ENCODE measurements at places on chromosomes 11 and 22.
A peak's percentile ranks its signal among the peaks of the same experiment; 100 is the strongest.

DNA sequence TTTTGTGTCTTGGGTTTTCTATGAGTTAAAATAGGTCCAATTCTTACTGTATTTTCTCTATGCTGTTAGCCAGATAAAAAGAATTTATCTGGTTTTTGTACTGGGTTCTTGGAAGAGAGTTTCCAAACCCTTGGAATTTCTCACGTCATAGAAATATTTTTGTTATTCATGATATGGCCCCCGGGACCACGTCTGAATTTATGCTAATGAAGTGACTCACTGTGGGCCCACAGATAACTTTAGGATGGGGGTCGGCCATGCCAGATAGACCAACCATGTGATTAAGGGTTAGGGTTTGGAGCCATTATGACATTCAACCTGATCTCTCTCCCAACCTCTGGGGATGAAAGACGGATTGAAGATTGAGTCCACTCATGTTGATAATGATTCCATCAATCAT lies 35.6 kb upstream of the DDI1 start:
- no peaks in the 10 kb centered on the region for H3K27me3 ChIP-seq
- H3K36me3 ChIP-seq: no peaks in the 10 kb centered on the region
- no peak for DNase-seq
- H3K27ac ChIP-seq: no peak overlapping the region

DNA sequence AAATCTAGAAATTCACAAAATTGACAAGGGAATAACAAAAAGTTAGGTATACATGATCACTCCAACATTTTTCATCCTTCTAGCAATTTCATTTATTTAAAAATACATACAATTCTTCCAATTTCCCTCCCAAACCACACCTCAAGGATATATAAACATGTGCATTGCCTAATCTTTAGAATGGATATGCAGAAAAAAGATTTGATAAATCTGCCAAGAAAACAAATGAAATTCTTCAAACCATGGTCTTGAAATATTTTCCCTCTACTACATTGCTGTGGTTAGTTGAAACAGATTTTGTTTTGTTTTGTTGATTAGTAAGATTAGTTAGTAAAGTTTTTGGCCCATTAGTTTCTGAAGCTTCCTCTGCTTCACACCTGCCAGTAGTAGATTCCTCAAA lies 703.3 kb upstream of the CCDC179 start:
- no peak overlapping the region for H3K27ac ChIP-seq
- H3K27me3 ChIP-seq: no peaks in the 10 kb centered on the region
- DNase-seq: no peak
- no peaks in the 10 kb centered on the region for H3K4me1 ChIP-seq
- no peaks in the 10 kb centered on the region for H3K36me3 ChIP-seq

GRCh38 chr11:76629853-76630599 lies 40.5 kb downstream of the LRRC32 start:
- no peak overlapping the region for H3K27ac ChIP-seq
- H3K4me1 ChIP-seq: peaks cover 13% of the 10 kb centered on the region
- no peak for DNase-seq
- no peak overlapping the region for H3K4me3 ChIP-seq
- H3K36me3 ChIP-seq: no peaks in the 10 kb centered on the region

DNA sequence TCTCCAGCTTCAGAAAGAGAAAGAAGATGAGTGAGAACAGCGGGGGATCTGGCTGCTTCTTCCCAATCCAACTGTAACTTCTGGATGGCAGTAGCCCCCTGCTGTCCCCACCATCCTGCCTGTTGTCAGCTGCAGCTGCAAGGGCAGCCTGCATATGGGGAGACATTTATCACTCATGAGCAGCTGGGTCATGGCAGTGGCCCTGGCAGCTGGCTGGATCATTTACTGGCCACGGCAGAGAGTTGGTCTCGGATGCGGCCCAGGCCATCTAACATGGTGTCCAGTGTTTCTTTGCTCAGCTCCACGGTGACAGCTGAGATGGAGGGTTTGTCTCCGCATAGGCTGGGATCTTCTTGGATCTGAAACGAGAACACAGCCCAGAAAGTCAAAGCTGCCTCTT lies 14.8 kb downstream of the COMMD9 start:
- peaks cover 41% of the 10 kb centered on the region for H3K36me3 ChIP-seq
- H3K27me3 ChIP-seq: no peaks in the 10 kb centered on the region
- H3K27ac ChIP-seq: no peak overlapping the region
- no peak overlapping the region for H3K4me3 ChIP-seq
- no peak for DNase-seq

GRCh38 chr11:119352857-119353260 lies 6.4 kb upstream of the MFRP start:
- no peak overlapping the region for H3K4me3 ChIP-seq
- no peak for DNase-seq
- no peak overlapping the region for H3K27ac ChIP-seq
- H3K27me3 ChIP-seq: peaks cover 68% of the 10 kb centered on the region

GRCh38 chr11:44199298-44199697 lies 103.8 kb downstream of the EXT2 start:
- peaks cover 58% of the 10 kb centered on the region for H3K27me3 ChIP-seq
- H3K4me3 ChIP-seq: no peak overlapping the region
- H3K36me3 ChIP-seq: peaks cover 51% of the 10 kb centered on the region
- peak overlapping the region; percentile 3 for H3K27ac ChIP-seq
- no peak for DNase-seq
- H3K4me1 ChIP-seq: peaks cover 47% of the 10 kb centered on the region

DNA sequence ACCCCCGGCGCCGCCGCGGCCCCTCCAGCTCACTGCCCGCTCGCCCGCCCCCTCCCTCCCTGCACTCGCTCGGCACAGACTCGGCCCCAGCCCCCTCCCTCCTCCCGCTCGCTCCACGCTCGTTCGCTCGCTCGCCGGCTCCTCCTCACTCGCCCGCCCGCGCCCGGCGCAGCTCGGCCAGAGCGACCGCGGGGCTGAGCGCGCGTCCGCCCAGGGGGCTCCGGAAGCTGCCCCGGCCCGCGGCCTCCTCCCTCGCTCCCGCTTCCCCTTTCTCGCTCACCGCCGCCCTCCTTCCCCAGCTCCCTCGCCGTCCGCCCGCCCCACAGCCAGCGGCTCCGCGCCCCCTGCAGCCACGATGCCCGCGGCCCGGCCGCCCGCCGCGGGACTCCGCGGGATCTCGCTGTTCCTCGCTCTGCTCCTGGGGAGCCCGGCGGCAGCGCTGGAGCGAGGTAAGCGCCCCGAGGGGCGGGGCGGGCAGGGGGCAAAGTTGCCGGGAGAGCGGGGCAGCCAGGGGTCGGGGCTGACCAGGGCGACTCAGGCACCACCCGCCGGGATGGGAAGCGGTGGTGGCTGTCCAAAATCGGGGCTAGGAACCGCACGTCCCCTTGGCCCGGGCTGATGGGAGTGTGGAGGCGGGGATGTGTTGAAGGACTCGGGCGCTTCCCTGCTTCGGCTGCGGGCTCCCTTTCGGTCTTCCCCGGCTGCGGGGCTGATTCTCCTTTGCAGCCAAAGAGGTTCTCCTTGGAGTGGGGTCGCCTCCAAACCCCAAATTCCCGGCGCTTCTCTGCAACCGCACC lies at the start of gene SEZ6L:
Gene SEZ6L (plus strand): TSS at position 148 of the 797 bp plus-strand sequence. CDS start 208 bp downstream, at position 356.
- peak within 1 kb of the TSS; percentile 77 for H3K4me3 ChIP-seq
- peak; percentile 77 for DNase-seq

DNA sequence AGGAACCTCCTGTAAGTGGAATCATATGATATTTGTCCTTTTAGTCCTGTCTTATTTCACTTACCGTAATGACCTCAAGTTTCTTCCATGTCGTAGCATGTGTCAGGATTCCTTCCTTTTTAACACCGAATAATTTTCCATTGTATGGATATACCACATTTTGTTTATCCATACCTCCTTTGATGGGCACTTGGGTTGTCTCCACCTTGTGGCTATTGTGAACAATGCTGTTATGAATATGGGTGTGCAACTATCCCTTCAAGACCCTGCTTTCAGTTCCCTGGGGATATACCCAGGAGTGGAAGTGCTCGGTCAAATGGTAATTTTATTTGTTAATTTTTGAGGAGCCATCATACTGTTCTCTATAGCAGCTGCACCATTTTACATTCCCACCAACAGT lies 244.9 kb upstream of the BLID start:
- H3K36me3 ChIP-seq: peaks cover 4% of the 10 kb centered on the region
- peak overlapping the region; percentile 15 for H3K27ac ChIP-seq
- H3K4me3 ChIP-seq: no peak overlapping the region
- H3K4me1 ChIP-seq: peaks cover 36% of the 10 kb centered on the region

DNA sequence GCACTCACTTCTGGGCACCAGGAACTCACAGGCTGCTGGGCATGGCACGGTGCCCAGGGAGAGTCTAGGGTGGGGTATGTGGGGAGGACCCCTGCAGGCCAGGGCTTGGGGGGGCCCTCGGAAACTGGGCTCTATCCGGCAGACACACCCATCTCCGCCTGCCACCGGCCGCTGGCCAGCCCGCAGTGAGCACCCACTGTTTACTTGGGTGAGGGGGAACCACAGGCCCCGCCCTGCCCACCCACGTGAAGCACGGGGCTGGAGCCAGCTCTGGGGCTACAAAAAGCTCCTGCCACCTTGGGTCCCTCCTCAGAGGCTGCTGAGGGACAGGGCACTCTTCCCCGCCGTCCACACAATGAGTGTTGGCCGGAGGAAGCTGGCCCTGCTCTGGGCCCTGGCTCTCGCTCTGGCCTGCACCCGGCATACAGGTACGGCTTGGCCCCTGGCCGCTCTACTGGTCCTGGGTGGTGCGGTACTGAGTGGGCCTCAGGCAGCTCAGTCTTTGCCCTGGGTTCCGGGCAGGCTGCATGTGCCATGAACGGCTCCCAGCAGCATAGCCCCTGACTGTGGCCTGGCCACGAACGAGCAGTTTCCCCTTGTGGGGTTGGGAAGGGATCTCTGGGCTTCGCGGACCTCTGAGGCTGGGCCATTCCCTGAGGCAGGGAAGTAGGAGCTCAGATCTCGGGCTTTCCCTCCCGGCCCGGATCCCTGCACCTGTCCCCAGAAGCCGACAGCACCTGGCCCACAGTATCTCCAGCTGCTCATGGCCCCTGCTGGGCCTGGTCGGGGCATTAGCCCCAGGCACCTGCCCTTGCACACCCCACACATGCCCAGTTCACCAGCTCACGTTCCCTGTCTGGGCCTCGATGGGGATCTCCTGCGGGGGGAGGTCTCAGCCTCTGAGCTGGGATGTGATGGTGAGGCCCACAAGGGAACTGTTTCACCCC lies at the start of gene MUC5AC:
Gene MUC5AC (plus strand): TSS at position 309 of the 947 bp plus-strand sequence. CDS start 47 bp downstream, at position 356.
- H3K4me1 ChIP-seq: peaks cover 1% of the 10 kb centered on the region
- no peak within 1 kb of the TSS for H3K4me3 ChIP-seq
- peaks cover 3% of the 10 kb centered on the region for H3K27me3 ChIP-seq

DNA sequence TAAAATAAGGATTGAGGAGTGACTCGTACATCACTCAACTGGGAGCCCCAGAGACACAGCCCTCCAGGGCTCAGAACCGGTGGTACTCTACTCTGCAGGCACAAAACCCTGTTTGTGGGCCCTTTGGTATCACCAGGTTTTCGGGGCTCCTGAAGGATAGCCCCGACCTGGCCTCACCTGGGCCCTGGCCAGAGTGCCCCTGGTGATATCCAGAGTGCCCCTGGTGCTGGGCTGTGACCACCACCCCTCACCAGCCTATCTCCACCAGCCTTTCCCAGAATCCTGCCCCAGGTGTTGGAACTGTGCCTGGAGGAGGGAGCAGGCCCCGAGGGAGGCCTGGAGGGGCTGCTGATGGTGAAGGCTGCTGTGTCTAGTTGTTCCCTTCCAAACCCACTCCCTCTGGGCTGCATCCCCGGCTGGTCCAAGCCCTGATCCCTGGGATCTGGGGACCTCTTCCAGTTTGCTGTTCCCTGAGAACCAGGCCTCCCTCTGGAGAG lies 2.2 kb upstream of the GGT5 start:
- peaks cover 29% of the 10 kb centered on the region for H3K4me1 ChIP-seq
- no peak overlapping the region for H3K27ac ChIP-seq
- H3K4me3 ChIP-seq: no peak overlapping the region
- H3K36me3 ChIP-seq: no peaks in the 10 kb centered on the region
- no peak for DNase-seq
- no peaks in the 10 kb centered on the region for H3K27me3 ChIP-seq

GRCh38 chr11:32435152-32435480 lies 223 bp downstream of the WT1 start:
- DNase-seq: no peak
- peak overlapping the region; percentile 99 for H3K4me3 ChIP-seq
- peaks cover 49% of the 10 kb centered on the region for H3K36me3 ChIP-seq
- peaks cover 86% of the 10 kb centered on the region for H3K27me3 ChIP-seq
- no peak overlapping the region for H3K27ac ChIP-seq

GRCh38 chr11:2664376-2664775 lies 35.4 kb downstream of the KCNQ1OT1 start:
- H3K27me3 ChIP-seq: peaks cover 4% of the 10 kb centered on the region
- no peak overlapping the region for H3K27ac ChIP-seq
- peaks cover 5% of the 10 kb centered on the region for H3K4me1 ChIP-seq

DNA sequence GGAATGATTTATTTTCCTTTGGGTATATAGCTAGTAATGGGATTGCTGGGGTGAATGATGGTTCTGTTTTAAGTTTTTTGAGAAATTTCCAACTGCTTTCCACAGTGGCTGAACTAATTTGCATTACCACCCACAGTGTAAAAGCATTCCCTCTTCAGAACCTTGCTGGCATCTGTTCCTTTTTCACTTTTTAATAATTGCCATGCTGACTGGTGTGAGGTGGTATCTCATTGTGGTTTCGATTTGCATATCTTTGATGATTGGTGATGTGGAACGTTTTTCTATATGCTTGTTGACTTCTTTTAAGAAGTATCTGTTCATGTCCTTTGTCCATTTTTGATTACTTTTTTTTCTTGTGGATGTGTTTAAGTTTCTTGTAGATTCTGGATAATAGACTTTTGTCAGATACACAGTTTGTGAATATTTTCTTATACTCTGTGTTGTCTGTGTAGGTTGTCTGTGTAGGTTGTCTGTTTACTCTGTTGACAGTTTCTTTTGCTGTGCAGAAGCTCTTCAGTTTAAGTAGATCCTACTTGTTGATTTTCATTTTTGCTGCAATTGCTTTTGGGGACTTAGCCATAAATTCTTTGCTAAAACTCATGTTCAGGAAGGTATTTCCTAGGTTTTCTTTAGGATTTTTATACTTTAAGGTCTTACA lies 291.8 kb upstream of the DDI1 start:
- H3K4me1 ChIP-seq: peaks cover 2% of the 10 kb centered on the region
- peaks cover 2% of the 10 kb centered on the region for H3K36me3 ChIP-seq
- no peak overlapping the region for H3K4me3 ChIP-seq

DNA sequence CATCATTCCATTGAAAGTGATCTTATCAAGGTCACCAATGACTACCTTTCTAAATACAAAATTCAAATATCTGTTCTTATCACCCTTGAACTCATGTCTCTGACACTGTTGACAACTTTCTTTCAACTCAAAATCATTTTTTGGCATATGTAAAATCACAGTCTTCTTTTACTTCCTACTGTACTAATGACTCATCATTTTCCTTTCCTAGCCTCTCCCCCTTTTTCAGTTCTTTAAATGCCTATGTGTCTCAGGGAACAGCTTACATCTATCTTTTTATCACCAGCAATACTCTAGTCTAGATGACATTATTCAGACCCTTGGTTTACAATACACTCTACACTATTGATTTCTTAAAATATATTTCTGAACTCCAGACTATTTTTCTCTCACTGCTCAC lies 2220.7 kb upstream of the RAG2 start:
- DNase-seq: no peak
- no peaks in the 10 kb centered on the region for H3K36me3 ChIP-seq
- H3K4me1 ChIP-seq: no peaks in the 10 kb centered on the region
- H3K27me3 ChIP-seq: peaks cover 3% of the 10 kb centered on the region

All from nephron progenitor cell (in vitro differentiated cells).